ENCODE measurements at places on chromosomes 5 and 9. TPM values are rescaled to one million over a fixed set of nuclear protein-coding genes. Genes with fewer than 3 reads are reported as not detected.

The ADGRD2 gene
- not detected for total RNA-seq

- DNase-seq: peak; percentile 45
Measured at GRCh38 chr9:4548811-4549725, 58.8 kb downstream of the SLC1A1 start.

DNA sequence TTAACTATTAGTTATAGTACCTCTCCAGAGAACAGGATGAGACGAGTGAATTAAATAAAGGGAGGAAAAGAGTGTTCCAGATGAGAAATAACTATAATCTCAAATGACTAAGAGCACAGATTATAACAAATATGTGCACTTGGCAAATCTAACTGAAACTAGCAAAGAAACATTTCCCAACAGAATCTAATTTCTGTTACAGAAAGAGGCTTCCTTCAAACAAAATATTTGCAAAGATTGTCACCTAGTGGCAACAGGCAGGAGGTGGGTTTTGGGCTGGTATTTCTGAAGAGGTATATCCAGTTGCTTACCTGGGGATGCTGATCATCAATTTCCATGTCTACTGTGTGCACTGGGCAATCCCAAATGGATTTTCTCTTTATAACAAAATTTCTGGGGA is 5.6 kb upstream of the SPDL1 start:
- DNase-seq: peak; percentile 54

The CMBL gene
- total RNA-seq: 35.7 TPM

- DNase-seq: peak; percentile 57
Measured at GRCh38 chr9:33924978-33925797, 108.2 kb downstream of the UBE2R2 start.

DNA sequence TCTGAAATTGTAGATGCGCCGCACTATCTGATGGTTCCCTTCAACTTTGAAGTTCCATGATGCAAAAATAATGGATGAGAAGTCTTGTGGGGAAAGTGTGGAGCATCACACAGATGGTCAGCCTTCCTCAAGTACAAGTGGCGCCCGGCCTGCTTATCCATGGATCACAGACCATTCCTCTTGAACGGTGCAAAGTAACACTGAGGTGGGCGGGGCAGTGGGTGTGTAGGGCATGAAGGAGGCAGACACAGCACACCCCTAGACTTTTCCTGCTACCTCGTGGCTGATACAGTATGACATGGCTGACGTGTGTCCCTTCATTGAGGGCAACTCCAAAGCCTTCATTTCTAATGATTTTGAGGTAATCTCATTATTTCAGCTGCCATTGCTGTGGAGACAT is 2.5 kb upstream of the GNG10 start:
- DNase-seq: no peak

GRCh38 chr9:128634111-128634510 is 22.5 kb downstream of the DYNC2I2 start:
- no peak for DNase-seq

DNA sequence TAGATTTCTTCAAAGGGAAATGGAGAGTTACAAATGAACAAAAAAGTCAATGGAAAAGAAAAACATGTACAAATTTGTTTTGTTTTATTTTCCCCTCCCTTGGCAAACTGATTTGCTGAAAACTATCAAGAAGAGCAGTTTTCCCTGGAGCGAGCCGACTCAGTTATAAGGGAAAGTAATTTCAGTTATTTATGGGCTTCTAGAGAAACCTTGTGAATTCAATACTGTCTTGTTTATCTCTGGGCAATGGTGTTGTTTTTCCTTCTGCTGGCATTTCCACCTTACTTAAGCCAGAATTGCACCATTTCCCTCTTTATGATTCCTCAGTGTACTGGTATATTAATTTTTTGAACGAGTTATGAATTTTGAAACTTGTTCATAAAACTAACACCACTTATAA is 1163.6 kb downstream of the CDH12 start:
- DNase-seq: peak; percentile 40

GRCh38 chr9:78928625-78929405 is 631.9 kb downstream of the PSAT1 start:
- no peak for DNase-seq

DNA sequence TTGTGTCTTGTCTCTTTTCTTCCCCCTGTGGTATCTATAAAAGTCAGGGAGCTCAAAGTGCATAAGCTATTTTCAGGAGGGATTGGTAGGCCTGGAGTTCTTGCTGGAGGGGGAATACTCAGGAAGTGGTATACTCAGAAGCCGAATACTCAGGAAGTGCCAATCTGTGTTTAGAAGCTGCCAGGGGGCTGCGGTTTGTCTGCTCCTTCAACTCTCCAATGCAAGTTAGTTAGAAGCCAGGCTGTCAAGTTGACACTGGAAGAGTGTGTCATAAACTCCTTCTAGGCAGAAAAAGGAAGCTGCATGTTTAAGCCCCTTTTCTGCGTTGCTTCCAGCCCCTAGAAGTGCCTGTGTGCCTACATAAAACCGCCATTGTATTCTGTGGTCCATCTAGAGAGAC is 366.5 kb downstream of the TAF11L14 start:
- DNase-seq: no peak

The GPR21 gene
- not detected for total RNA-seq

GRCh38 chr5:80191991-80192398 is 63.9 kb downstream of the SERINC5 start:
- no peak for DNase-seq

The IL4 gene
- total RNA-seq: not detected

The CARD9 gene
- 0.52 TPM for total RNA-seq

DNA sequence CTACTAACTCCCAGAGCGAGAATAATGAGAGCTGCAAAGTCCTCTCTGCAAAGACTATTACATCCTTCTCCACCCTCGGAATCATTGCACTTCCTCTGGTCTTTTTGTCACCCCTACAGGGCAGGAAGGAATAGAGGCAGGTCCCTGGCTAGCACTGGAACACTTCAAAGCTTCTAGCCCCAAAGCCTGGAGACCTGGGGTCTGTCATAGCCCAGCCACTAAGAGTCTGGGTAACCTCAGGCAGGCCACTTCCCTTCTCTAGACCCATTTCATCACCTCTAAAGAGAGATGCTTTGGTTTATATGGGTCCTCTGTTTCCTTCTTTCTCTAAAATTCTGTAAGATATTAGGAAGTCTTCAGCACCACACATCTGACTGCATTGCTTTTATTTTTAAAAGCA is 6.7 kb downstream of the ADRB2 start:
- no peak for DNase-seq

DNA sequence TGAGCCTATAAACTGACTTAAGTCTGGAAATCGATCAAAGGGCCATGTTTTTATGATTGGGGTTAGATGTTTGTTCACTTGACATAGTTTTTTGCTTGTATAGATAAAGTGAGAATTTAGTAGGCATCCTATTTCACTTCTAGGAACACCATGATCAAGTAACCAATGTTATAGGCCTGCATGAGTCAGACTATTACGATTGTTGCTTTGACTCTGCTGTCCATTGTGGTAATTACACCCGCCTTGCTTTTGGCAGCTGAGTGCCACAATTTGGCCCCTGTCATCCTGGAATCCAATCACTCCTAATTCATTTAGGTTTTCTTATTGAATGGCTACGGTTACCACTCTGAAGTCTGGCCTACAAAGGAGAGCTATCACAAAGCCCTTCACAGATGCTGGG is 67.8 kb upstream of the IL33 start:
- DNase-seq: peak; percentile 56

GRCh38 chr5:58048954-58049353 is 410.9 kb downstream of the PLK2 start:
- no peak for DNase-seq

DNA sequence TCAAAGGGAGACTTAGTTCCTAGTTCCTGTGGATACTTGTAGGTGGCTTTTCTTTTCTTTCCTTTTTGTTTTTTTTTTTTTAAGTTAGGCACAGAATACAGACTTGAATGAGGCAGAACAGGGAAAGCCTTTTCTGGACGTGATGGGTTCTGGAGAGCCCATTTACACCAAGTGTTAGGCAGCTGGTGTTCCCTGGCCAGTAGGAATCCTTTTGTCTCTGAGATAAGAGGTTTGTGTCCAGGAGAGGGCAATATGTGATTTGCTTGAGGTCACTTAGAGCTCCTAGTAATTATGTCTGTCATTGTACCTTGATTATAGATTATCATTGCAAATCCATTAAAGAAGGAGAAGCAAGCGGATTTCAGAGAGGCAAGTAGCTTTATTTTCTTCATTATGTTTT is 9.1 kb downstream of the MEGF10 start:
- no peak for DNase-seq

DNA sequence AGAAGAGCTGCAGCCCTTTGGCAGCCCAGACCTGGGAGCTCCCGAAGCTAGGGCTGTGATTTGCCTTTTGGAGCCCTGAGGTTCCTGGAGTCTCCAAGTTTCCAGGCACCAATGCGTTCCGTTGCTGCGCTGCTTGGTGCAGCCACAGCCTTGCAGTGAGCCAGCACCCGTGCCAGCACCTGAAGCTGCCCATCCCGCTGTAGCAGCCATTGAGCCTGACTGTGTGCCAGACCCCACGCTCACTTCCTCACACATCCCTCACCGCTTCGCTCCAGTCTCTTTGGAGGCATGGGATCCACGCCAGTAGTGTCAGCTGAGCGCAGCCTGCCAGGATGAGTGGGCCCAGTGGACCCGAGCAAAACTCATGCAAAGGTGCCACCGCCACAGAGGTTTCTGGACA is 22.5 kb upstream of the C9orf72 start:
- no peak for DNase-seq

GRCh38 chr5:128007939-128008338 is 75.6 kb upstream of the SLC12A2 start:
- no peak for DNase-seq

- no peak for DNase-seq
Measured at GRCh38 chr9:15786616-15787015, 233.8 kb downstream of the CCDC171 start.

The SMU1 gene
- 17.6 TPM for total RNA-seq

The LHX6 gene
- total RNA-seq: 16.5 TPM

GRCh38 chr9:92562461-92562967 is 26.7 kb upstream of the ECM2 start:
- peak; percentile 16 for DNase-seq

DNA sequence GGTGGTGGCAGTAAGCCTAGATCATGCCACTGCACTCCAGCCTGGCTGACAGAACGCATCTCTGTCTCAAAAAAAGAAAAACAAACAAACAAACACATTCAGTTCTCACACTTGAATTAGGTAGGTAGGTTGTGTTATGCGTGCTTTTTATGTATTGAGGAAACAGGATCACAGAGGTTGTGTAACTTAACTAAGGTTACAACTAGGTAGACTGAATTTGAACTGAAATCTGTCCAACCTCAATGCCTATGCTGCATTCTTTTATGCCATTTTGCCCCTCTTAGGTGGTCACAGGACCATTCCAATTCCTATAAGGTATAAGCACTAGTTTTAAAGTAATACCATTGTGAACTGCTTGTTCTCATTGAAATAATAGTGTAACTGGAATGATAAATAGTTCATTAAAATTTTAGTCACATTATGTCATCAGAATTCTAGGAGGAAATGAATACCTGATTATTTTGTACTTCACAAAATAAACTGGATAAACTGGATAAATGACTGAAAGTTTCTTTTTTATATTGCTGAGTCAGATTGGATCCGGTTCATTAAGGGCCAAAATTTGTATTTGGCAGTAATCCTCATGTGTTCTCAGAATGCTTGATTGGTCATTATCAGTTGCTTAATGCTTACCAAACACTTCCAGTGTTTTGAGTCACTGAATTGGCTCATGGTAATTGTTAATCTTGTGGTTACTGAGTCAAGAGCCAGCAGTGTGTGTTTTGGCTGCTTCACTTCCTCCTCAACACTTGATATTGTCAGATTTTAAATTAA is 7.1 kb downstream of the UBAP1 start:
- DNase-seq: peak; percentile 93

The MYMK gene
- total RNA-seq: not detected

DNA sequence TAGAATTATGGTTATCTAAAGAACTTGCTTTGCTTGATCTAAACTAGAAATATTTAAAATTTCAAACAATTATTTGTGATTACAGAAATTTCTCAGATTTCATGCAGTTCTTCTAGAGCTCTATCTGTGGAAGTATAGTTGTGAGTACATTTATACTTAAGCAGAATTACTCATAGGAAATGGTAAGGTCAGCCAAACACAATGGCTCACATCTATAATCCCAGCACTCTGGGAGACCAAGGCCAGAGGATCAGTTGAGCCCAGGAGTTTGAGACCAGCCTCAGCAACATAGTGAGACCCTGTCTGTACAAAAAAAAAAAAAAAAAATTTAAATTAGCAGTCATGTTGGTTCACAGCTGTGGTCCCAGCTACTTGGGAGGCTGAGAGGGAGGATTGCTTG is 71.0 kb downstream of the INVS start:
- DNase-seq: peak; percentile 32

DNA sequence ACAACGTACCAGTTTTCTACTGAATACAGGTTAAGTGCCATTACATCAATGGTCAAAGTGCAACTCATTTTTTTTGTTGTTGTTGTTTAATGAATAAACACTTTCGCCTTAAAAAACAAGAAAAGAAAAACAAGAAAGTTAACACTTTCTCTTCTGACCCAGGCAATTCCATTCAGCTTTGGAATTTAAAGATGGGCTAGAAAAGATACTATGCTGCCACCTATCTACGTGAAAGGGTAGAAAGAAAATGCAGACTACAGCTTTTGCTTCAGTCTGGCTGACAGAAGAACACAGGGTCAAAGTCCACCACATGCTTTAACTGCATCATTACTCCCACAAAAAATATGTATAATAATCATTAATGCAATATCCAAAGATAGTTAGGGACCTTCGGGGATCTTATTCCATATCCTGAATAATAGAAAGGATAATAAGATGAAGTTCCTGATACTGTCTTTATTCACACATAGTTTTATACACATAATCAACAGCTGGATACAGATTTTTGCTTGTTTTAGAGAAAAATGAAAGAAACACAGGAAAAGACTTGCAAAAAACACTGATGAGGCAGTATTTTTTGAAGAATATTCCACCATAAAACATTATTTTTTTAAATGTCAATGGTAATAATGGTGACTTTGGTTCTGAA is 40.4 kb downstream of the ZDHHC21 start:
- peak; percentile 37 for DNase-seq

- no peak for DNase-seq
Measured at GRCh38 chr5:172413601-172414171, 40.6 kb downstream of the SH3PXD2B start.

GRCh38 chr5:139635606-139636206 is 12.4 kb upstream of the CXXC5 start:
- DNase-seq: peak; percentile 72

The FABP6 gene
- 2.0 TPM for total RNA-seq

DNA sequence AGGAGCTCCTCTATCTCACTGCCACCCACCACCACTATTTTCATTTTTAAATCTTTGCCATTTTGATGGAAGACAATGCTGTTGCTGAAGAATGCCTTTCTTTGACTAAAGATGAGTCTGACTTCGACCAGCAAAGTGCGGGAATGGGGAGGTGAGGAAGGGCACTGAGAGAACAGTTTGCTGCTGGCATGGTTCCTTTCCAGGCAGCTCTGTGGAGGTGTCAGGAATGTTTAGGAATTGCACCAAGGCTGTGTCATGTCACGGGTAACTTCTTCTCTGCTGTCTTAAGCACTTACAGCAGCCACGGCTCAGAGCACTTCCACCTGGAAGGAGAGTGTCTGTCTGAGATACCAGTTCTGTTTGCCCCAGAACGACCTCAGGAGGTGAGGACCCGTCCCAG is 41.4 kb upstream of the SHB start:
- DNase-seq: no peak

The FOXD4 gene
- 0.80 TPM for total RNA-seq

Data from PC-3 (cell line).